ENCODE measurements at places on chromosomes 4 and X.

GRCh38 chr4:184317234-184317918, 99.7 kb upstream of the ENPP6 start:
- no peak for DNase-seq

GRCh38 chrX:149298111-149298510, 207.0 kb downstream of the IDS start:
- no peak for DNase-seq

- peak; percentile 84 for DNase-seq
Measured at GRCh38 chr4:38730830-38731646, 51.8 kb downstream of the TLR10 start.

- DNase-seq: no peak
Measured at GRCh38 chr4:78567500-78568060, 16.0 kb downstream of the ANXA3 start.

- no peak for DNase-seq
Measured at GRCh38 chr4:162392946-162393345, 229.1 kb upstream of the FSTL5 start.

GRCh38 chr4:20256381-20256881, 4.7 kb downstream of the SLIT2 start:
- DNase-seq: no peak

- DNase-seq: no peak
Measured at GRCh38 chr4:83875437-83875836, 339.5 kb downstream of the GPAT3 start.

- DNase-seq: no peak
Measured at GRCh38 chr4:8836664-8837171, 34.9 kb downstream of the HMX1 start.

DNA sequence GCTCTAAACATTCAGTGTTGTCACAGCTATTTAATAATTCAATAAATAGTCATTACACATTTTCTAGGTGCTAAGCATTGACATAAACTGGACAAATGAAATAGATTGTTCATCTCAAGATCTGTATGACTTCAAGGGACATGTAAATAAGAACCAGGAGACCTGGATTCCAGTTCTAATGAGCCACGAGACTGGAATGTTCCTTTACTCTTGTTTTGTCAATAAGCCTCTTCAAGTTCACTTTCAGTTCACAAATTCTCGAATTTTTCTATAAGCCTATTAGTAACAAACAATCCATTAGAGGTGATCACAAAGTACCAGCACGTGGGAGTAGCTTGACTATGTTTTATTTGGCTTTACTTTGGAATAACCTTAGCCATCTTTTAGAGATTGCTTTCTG, 514.0 kb upstream of the SMIM31 start:
- DNase-seq: no peak

DNA sequence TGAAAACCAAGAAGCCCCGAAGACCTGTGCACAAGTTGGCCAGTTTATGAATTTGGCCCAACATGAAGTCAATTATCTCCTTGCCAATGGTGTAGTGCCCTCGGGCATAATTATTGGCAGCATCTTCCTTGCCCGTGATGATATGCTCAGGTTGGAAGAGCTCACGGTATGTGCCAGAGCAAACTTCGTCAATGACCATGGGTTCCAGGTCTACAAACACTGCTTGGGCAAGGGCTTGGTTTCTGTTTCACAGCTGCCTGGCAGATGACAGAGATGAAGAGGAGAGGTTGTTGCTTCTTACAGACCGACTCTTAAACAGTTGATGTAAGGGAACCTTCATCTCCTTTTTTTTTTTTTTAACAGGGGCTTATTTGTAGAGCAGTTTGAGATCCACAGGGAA, 135.6 kb upstream of the PLS3 start:
- DNase-seq: no peak

DNA sequence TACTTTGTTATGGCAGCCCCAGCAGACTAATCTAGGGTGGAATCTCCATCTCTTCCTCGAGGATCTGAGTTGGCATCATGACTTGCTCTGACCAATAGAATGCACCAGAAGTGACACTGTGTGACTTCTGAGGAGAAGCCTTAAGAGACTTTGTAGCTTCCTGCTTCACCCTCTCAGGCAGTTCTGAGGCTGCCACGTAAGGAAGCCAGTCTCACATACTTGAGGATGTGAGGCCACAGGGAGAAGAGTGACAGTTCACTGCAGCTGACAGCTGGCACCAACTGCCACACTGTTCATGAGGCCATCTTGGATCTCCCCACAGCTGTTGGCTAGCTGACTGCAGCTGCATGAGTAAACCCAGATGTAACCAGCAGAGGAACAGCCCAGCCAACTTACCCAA, 29.3 kb upstream of the BCOR start:
- no peak for DNase-seq

DNA sequence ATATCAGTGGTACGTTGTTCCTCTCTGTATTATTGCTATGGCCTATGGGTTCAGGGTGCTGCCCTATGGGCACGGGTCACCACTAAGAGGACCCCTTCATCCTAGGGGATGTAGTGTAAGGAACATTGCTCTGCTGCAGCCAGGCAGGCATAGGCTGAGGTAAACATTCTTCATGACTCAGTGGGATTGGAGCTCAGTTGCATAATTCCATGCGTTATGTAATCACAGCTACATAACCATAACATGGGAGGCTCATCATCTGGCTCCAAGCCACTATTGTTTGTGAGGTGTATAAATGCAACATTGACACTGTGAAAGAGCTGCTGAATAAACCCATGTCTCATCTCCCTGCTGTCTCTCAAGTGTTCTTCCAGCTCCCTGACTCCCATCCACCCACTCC, 375.2 kb downstream of the MAGEE1 start:
- no peak for DNase-seq

DNA sequence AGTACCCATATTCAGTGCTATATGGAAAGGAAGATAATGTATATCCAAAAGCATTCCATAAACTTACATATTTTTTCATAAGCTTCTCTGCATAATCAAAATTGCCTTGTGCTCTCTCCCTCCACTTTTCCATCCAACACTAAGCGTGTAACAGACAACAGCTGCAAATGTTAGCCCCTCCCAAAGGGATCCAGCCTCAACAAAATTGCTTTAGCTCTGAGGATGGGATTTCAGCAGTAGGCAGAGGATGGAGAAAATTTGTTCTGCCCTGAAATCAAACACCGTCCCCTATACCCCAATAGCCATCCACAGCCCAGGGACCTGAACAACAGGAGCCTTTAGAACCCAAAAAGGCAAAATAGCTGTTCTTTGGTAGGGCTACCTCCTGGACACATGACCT, 28.8 kb upstream of the FGF13 start:
- DNase-seq: no peak

DNA sequence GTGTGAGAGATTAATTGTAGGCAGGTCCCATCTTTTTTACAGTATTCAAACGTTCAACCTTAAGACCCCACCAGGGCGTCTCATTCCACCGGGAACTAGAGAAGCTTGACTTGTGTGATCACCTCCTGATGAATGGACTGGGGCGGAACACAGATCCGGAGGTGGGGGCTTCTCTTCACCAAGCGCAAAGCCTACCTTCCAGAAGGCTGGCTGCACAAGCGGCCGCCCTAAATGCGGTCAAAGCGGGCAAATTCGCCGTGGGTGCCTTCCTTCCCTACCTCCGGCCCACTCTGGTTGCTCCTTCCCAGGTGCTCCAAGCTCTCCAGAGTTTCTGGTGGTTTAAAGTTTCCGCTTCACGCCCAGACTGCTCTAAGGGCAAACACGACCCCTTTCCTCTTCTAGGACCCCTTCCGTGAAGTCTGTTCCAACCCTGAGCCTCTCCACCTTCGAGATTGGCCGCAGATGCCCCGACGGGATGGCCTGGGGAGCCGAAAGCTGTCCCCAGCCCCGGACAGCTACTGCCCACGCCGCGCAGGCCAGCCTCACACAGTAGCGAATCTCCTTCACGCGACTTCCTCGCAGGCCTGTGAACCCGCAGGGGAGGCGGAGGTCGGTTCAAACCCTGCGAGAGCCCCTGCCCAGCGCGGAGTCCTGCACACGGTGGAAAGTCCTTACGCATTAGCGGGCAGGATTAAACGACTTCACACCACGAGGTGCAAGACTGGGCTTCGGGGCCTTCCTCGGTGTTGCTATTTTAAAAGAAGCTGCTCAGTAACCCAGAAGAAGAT, 1.6 kb upstream of the WWC2 start:
- DNase-seq: peak; percentile 18

DNA sequence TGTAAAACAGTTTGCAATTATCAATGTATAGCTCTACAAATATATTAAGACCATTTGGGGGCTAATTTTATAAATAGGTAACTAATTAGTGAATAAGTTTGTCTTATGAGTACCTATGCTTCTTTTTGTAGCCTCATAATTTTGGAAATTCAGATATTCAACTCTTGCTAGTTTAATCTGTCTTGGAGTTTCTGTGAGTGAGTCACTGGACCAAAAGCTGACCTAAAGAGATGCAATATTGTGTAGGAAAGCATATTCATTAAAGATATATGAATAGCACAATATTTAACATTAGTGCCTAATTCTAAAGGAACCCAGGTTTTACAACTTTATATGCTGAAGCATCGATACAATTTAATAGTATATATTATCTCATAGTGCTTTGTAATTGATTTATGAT, 161.3 kb upstream of the PCDH18 start:
- DNase-seq: no peak

DNA sequence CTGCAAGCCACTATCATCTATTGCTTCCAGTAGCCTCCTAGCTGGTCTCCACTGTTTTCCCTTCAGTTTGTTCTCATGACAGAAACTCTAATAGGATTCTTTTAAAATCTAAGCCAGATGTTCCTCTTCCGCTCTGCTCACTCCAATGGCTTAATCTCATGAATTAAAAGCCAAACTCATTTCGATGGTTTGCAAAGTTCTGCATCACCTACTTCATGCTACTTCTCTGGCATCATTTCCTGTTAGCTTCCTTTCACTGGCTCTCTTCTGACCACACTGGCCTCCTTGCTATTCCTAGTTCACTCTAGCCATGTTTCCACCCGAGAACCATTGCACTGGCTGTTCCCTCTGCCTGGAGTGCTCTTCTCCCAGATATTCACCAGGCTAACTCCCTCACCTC, 102.0 kb upstream of the LSM6 start:
- no peak for DNase-seq

GRCh38 chrX:99073551-99073950, 1336.5 kb downstream of the PCDH19 start:
- no peak for DNase-seq

- DNase-seq: no peak
Measured at GRCh38 chr4:81876106-81876505, 404.4 kb upstream of the RASGEF1B start.

- DNase-seq: no peak
Measured at GRCh38 chr4:7365462-7366179, 69.1 kb downstream of the PSAPL1 start.

DNA sequence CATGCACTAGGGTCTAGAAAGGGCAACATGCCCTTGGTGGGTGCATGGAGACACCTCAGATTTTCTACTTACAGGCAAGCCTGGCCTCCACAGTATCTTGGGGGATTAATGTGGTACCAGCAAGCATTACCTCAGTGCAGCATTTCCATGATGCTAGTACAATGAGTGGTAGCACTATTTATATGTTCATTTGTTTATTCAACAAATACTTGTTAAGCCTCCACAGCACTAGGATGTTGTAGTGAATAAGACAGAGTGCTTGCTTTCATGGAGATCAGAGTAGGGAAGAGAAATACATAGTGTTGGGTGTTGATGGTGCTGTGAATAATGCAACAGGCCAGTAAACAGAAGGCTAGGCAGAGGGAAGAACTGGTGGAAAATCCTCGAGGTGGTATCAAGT, 133.4 kb downstream of the KLHL8 start:
- no peak for DNase-seq

- no peak for DNase-seq
Measured at GRCh38 chrX:49041744-49042580, 1.2 kb downstream of the TFE3 start.

DNA sequence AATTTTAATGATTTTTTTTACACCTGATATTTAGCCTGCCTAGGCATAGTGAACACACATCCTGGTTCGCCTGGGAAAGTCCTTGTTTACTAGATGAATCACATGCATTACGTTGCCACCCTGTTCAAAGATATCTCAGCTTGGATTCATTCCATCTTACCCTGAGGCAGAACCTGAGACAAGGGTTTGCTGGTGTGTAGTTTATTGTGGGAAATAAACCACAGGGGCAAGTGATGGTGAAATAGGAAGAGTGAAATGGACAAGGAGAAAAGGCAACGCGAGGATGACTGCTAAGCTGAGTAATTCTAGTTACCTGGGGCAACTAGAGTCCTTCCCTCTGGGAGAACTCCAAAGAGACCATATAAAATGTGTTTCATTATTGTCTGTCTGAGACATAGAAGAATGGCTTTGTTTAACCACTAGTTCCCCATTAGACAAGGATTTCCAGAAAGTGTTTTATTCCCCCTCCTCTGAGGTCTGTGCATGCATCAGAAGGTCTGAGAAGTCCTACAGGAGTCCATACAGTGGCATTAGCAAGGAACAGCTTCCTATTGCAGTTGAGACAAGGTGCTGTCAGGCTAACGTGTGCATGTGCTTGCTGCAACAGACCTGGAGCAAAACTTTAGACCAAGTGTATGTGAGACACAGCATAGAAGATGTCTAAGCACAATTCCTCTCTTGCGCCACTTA, 797.3 kb upstream of the FRG1 start:
- no peak for DNase-seq

DNA sequence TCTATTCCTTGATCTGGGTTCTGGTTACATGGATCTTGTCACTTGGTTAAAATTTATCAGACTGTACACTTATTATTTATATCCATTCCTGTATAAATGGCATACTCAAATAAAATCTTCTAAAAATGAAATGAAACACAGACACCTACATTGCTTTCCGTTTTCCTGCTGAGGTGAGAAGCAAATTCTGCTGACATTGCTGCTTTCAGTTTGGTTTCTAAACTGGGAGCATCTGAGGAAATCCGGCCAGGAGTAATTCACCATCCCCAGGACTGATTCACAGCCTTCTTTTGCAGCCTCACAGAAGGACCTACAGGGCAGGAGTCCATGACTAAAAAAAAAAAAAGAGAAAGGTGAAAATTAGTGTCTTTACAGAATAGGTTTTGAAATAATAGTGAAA, 93.6 kb downstream of the CORIN start:
- DNase-seq: no peak

GRCh38 chr4:170089668-170090351, at the start of gene AADAT:
Gene AADAT, minus strand, starts transcription at chr4:170089956. Its CDS starts 266 bp downstream, at chr4:170089690.
- DNase-seq: no peak

GRCh38 chrX:34288782-34289181, 156.7 kb upstream of the FAM47A start:
- DNase-seq: no peak

Measured in CD4-positive, alpha-beta T cell treated with Interleukin-4 for 1 hour (primary cell).